ENCODE measurements at places on chromosomes 4 and X.

DNA sequence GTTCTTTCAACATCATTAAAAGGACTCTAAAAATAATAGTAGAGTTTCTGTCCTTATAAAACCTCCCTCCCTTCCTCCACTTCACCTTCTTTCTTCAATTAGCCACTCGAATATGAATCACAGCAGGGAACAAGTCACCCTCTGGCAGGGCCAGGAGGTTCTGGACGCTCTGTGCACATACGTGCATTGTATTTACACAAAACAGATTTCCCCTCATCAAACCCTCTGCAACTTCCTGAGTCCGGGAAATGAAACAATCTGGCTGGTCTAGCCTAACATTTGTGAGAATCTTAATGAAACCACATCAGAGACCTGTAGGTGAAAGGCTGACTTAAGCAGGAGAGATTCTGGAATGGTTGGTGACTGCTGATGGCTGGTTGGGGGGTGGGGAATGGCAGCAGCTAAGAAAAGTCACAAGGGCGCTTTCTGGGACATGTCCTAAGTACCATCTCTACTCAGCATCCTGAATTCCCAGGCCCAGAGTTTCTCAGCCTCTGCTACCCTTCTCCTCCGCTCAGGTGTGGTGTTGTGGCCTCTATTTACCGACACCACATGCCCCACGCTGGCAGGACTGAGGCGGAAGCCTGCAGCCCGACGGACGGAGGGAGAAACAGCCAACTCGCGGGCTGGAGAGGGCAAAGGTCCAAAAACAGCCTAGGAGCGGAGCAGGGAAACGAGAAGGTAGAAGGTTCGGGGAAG is 1.0 kb downstream of the ZDHHC9 start:
- no peak for DNase-seq

DNA sequence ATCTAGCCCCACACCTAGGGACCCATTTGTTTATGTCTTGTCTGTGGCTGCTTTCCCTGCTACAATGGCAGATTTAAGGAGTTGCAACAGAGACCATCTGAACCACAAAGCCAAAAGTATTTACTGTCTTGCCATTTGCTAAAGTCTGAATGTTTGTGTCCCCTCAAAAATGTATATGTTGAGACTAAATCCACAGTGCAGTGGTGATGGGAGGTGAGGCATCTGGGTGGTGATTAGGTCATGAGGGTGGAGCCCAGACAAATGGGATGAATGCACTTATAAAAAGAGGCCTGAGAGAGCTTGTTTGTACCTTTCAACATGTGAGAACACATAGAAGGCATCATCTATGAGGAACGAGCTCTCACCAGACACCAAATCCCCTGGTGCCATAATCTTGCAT is 137.3 kb downstream of the TMEM144 start:
- DNase-seq: no peak

GRCh38 chrX:134580907-134581306 is 77.4 kb downstream of the PLAC1 start:
- no peak for DNase-seq

- DNase-seq: no peak
Observed at GRCh38 chrX:54045563-54046228, 1.4 kb upstream of the PHF8 start.

Measured in effector memory CD4-positive, alpha-beta T cell (primary cell).